Kasumi-1 (cell line): ENCODE measurements at places on chromosomes 7 and 10.
A peak's percentile ranks its signal among the peaks of the same experiment; 100 is the strongest.

- DNase-seq, result no peak
Observed at GRCh38 chr10:3700531-3701076, 84.4 kb downstream of the KLF6 start.

- no peak for DNase-seq
Observed at GRCh38 chr7:87060288-87060537, 759 bp upstream of the ELAPOR2 start.

GRCh38 chr7:92527300-92528187 is 776 bp downstream of the PEX1 start:
- peak; percentile 69 for DNase-seq

DNA sequence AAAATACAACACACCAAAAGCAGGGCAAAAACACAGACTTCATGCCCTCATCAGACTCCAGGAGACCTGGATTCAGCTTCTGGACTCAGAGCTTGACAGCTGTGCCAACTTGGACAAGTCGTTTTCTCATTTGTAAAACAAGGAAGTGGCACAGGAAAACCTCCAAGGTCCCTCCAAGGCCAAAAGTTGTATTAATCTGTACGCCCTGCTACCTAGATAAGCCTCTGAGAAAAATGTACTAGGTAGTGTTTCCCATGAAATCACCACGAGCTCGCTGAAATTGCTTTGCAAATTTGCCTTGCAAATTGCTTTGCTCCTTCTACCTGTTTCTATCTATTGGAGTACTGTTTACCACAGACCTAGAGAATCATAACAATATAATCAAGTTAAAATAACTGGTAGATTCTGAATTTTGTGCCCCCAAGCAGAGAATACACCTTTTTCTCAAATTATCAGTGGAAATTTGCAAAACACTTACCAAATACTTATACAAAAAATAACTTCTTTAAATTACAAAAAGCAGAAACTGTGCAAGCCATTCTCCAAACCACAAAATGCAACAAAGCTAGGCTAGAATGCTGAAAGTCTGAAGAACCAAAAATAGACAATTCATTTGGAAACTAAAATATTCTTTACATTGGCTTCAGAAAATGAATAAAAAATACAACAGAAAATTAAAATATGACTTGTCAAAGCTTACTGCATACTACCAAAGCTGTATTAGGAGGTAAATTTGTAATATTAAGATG is 158.1 kb upstream of the CHST15 start:
- peak; percentile 31 for DNase-seq

DNA sequence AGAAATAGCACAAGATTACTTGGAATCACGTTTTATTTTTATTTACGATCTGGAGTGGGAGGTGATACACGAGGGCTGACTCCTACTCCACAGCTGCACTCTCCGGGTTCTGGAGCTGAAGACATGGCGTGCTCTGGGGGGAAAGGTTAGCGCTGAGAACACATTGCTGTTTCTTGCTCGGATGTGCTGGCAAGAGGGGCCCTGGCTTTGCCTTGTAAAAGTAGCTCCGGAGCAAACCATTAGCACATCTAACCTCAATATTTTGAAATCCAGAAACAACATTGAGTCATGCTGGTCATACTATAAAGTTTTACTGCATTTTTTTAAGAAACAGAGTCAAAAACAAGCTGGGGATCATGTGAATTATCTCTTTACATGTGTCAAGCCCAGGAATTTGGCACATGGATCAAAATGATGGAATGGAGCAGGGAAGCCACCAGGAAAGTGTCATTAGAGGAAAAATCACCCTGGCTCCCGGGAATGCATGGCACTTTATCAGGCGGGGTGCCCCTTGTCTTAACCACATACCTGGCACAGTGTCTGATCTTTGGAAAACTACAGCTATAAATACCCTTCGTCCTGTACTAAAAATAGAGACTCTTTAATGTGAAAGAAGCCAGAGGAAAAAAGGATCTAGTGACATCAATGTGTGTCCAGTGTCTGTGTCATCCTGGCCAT is 31.6 kb upstream of the LYZL1 start:
- DNase-seq, result no peak

DNA sequence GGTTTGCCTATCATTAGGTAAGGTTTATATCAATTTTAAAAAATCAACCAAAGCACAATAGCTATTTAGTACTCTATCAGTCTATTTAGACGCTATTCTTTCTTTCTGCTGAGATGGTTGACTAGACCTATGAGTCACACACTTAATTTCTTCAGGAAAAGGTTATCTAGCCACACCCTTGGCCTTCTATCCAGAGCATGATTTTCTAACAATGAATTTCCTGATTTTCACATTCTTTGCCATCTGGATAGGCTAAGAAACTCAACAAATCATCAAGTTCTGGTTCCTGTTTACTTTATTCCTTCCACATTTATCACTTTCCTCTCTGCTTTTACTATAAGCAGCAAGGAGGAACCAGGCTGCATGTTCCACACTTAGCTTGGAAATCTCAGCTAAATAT is 8.1 kb downstream of the PRPS1L1 start:
- no peak for DNase-seq

DNA sequence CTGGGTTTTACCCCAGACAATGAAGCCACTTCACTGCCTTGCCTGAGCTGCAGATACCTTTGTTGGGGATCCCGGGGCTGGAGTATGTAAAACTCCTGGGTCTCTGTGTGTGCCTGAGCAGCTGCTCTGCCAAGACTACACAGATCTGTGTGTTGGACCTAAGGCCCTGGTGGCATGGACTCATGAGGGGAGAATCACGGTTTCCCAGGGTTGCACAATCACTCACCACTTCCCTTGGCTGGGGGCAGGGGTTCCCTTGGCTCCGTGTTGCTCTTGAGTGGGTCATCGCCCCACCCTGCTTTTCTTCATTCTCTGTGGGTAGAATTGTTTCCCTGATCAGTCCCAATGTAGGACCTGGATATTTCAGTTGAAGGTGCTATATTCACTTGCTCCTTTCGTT is 13.9 kb upstream of the TBATA start:
- no peak for DNase-seq

DNA sequence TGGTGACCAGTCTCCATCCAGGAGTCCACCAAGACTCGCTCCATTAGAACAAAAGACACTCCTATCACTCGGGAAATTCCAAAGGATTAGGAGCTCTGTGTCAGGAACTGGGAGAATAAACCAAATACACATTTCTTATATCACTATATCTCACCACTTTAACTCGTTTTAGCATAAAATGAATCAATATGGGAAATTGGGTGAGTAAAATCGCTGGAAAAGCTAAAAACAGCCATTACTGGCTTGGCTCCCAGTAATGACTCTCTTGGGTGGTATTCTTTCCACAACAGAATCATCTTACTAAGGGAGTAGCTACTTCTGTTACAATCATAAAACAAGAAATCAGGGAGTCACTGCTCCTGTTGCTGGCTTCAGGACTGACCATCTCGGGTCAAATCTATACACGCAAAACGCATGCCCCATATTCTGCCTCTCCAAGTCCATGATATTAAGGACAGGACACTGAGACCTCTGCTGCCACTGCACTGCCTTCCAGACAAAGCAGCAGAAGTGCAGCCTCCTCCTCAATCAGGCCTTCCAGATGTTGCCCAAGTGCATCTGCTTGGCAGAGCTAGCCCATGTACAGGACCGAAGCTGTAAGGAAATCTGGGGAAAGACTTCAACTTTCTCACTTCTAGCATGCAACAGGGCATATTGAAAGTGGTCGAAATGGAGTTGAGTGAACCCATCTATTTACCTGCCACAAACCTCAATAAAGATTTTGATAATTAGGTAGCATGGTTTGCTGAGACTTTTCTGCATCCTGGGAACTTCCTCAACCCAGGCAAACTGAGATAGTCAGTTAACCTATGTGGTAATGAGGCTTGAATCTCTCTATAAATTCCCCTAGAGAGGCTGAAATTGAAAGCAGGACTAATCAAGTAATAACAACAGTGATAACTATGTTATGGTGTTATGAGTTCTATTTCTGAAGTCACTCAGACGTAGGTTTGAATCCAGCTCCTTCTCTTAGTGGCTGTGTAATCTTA is 14.4 kb upstream of the PANK1 start:
- DNase-seq, result no peak

DNA sequence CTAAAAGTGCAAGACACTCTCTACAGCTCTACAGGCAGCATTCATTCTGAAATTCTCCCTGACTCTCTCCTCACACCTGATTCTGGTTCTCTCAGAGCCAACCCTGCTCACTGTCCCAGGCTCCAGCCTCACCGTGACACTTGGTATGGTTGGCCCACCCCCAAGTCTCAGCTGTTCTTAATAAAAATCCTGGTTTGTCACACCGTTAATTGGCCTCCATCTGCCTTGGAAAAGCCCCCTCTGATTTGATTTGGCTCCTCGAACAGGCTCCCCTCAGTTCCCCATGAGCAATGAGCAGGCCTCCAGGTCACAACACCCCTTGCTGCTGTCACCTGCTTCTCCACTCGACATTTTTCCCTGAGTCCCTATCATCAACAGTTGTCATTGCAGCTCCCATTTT is 507.3 kb upstream of the AUTS2 start:
- DNase-seq, result no peak

DNA sequence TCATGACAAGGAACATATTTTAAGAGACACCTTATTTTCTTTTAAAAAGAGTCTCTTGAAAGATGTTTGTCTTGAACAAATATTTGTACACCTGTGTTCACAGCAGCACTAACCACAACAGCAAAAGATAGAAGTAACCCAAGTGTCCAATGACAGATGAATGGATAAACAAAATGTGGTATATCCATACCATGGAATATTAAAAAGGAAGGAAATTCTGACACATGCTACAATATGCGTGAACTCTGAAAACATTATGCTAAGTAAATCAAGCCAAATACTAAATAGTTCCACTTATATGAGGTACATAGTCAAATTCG is 17.8 kb downstream of the SGMS1 start:
- DNase-seq, result no peak

DNA sequence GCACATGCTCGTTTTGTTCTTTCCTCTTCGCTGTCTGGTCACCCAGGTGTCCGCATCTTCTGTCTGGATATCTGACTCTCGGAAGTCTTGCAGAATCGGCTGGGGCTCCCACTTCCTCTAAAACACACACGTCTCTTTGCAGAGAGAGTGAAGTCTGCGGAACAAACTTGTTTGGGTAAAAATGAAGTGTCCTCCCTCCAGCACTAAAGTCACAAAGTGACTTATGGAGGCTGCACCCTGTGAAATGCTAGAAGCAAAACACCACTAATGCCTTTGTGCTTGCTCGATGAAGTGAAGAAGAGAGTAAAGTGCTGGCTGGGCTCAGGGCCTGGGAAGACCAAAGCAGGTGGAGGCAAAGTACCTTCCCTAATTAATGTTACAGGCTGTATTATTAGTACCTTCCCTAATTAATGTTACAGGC is 71.4 kb downstream of the FGFR2 start:
- DNase-seq, result no peak

- no peak for DNase-seq
Observed at GRCh38 chr7:92192326-92192725, 13.4 kb upstream of the LRRD1 start.

- no peak for DNase-seq
Observed at GRCh38 chr7:95897557-95898251, 125.3 kb downstream of the DYNC1I1 start.

GRCh38 chr7:5429857-5430611 is 6.4 kb upstream of the TNRC18 start:
- DNase-seq, result no peak

DNA sequence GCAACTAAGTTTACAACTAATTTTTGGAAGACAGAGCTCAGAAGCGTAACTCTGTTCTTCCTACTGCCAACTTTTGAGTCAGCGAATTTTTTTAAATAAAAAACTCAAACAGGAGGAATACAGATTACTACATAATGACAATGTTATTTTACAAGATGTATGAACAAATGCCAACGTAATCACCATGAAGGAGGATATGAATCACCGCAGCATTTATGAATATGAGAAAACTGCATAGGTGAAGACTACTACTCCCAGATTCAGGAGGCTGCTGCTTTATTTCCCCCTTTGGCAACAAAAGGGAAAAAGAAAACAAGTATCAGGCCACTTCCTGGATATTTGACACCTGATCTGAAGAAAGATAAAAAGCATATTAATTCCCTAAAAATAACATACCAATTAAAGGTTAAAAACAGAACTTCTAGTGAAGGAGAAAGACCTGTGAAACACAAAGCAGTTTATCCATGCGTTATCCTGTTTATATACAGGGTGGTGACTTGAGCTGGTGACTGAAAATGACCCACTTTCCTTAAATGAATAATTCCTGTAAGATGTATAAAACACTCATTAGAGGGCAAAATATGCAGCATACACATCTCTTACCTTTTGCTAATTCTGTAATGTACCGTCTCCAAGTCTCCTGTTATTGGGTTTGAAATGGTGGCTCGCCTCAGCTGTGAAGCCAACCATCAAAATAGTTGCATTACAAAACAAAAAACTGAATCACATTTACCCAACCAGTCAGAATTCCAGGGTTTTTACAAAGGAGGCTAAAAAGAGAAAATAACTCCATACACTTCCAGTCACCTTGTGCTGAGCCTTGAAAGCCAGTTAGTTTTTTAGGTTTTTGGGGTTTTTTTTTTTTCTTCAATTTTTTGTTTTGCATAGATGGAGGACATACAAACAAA is 52.0 kb downstream of the P4HA1 start:
- DNase-seq, result no peak

DNA sequence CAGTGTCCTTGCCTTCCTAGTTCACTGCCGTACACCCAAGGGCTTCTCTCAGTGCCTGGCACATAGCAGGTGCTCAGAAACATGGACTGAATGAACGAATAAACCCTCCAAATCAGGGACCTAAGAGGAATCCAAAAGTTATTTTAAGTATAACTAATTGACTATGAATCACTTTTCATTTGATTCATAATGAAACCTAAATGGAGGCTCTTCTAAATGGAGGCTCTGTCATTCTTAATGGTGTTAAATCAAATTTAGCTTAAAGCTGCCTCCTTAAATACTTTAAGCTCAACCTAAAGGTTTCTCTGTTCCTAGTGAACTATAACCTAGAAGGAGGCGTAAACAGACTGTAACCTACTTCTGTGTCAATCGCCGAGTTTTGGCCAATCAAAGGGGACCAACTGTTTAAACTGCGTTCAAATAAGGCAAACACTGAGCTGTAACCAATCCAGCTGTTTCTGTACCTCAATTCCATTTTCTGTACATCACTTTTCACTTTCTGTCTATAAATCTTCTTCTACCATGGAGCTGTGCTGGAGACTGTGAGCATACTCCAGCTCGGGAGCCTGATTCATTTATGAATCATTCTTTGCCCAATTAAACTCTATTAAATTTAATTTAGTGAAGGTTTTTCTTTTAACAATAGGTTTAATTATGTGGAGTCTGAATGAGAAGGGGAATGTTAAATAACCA is 11.0 kb downstream of the PYROXD2 start:
- no peak for DNase-seq

DNA sequence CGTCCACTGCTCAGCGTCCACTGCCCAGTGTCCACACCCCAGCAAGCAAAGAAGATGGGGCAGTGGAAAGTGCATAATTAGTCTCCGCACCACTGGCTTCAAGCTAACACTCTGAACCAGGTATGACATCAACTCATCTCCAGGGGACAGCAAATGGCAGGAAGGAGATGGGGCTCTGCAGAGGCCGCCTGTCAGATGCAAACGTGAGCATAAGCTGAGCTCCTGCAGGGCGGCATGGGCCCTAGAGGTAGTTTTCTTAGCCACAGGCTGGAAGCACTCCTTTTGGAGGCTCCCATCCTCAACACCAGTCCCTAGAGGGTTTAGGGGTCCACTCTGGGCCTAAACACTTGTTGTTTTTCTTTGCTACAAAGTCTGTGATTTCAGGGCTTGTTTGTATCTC is 335.8 kb upstream of the MKI67 start:
- no peak for DNase-seq
